ENCODE measurements at places on chromosomes 2 and 18.

- DNase-seq, result peak; percentile 46
Measured at GRCh38 chr2:6724605-6725140, 141.0 kb downstream of the CMPK2 start.

DNA sequence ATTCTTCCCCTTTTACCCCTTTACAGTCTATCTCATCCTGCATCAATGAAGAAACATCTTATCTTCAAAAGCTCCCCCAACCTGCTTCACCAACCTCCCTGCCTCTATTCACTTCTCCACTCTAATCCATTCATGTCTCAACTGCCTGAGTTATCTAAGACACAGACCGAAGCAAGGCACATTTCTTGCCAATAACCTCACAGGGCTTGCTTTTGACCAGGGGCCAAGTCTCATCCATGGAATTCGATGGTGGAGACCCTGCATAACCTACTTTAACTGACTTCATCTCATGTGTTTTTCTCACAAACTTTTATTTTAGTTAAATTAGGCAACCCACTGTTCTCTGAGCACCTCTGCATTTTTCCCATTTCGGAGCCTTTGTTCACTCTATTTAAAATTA lies 69.7 kb downstream of the MYCN start:
- no peak for DNase-seq

DNA sequence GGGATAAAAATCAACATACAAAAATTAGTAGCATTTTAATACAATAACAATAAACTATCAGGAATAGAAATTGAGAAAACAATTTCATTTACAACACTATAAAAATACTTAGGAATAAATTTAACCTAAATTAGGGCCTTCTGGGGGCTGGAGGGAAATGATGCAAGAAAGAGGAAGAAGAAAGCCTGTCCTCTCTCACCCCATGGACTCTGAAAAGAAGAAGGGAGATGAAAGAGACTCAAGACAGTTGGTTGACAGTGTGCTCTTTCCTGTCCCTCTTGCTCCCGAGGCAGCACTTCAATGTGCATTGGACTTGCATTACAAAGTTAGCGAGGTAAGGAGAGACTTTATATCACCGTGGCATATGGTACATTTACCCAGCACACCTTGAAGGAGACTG lies 88.5 kb downstream of the VAPA start:
- no peak for DNase-seq

- DNase-seq, result no peak
Measured at GRCh38 chr2:238632181-238633060, 205.7 kb downstream of the ASB1 start.

GRCh38 chr2:209391776-209392401 lies 32.0 kb upstream of the MAP2 start:
- DNase-seq, result peak; percentile 34

DNA sequence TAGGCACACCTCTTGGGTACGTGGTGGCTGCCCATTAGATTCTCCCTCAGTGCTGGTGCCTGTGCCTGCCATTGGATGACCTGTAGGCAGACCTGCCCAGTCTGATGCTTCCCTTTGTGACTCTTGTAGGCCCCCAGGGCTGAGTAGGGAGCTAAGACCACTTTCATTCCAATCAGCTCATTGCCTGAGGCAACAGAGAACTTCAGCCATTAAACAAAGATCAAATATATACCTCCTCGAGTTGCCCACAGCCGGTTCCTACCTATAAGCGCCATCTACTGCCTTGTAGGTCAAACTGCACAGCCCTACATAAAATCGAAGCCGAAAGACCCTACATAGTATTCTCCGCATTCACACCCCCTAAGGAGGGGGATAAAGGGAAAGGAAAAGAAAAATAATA lies 184.6 kb downstream of the ETAA1 start:
- no peak for DNase-seq

DNA sequence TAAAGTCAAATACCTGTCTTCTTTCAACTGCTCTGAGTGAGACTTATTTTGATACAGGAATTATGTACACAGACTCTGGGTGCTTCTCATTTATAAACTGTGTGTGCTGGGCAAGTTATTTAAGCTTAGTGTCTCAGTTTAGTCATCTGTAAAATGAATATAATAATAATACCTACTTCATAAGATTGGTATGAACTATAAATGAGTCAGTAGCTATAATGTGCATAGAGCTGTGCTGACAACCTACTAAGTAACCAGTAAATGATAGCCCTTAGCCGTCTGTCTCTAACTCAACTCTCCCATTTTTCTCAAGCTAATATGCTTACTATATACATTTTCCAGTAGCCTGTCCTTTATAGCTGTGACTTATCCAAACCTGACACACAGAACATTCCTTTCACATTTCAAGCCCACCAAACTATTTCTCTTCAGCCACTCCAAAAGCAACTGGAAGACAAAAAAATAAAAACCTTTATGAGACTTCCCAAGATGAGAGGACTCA lies 319.8 kb downstream of the ETAA1 start:
- peak; percentile 27 for DNase-seq
